ENCODE measurements at places on chromosomes 3 and 15.

DNA sequence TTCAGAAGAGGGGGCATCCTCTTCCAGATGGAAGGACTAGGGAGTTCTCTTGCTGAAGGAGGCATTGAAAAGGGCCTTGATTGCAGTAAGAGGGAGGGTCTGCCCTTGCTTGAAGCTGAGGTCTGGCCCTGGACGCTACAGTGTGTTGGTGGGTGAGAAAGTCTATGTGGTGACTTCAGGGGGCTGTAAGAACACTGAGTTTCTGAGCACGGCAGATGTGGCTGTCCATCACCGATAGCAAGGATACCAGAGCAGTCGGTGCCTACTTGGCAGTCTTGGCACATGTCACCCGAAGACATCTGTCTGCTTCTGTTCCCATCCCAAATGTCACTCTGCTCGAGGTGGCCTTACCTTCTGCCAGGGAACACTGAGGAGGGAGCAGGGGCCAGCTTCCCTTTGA, 631.1 kb upstream of the CFAP20DC start:
- no peak for DNase-seq

DNA sequence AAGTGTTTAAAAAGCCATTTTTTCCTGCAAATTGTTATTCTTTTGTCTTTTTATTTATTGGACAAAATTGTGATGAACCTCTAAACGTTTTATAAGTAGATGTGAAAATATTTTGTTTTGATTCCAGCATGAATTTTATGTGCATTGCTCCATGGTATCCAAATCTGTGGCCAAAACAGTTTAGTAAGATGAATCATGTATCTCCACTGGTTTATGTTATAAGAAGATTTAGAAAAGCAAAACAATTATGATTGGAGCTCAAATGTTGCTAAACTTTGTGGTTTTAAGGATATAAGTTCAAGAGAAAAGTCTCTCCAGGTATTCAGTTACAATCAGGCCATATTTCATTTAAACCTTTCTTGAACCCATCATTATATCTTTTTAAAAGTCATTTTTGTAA, 80.9 kb downstream of the NECTIN3 start:
- DNase-seq: no peak

DNA sequence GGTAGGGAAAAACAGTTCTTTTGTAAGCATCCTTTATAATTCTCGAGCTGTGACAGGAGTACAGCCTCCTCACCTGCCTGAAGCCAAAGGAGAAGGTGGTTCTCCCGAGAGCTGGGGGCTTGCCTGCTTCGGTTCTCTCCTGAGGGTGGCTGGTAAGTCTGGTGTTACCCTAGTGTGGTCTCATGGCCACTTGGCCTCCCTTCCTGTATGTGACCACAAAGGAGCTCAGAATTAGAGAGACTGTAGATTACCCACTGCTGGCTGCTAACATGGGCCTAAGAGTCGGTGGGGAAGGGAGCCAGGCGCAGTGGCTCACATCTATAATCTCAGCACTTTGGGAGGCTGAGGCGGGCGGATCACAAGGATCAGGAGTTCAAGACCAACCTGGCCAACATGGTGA, 12.6 kb downstream of the PDHB start:
- no peak for DNase-seq

GRCh38 chr3:71524672-71525071, 58.9 kb downstream of the FOXP1 start:
- DNase-seq: peak; percentile 48

GRCh38 chr3:45560281-45560971, 34.1 kb upstream of the LIMD1 start:
- no peak for DNase-seq

DNA sequence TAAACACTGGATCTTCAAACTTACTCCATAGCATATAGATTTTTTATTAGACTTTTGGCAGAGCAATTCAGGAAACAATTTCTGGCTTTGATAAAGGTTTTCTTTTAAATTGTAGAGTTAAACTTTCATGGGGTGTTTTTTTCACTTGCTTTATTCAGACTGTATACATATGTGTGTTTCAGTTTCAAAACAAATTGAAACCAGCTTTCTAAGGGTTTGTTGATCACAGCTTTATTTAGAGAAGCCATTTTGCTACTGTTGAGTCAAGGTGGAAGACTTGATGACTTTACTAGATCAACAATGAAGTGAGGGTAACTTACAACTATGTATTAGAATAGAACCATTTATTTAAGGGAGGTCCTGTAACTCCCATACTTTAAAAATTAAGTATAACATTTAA, 6.2 kb downstream of the UBE2E1 start:
- no peak for DNase-seq

DNA sequence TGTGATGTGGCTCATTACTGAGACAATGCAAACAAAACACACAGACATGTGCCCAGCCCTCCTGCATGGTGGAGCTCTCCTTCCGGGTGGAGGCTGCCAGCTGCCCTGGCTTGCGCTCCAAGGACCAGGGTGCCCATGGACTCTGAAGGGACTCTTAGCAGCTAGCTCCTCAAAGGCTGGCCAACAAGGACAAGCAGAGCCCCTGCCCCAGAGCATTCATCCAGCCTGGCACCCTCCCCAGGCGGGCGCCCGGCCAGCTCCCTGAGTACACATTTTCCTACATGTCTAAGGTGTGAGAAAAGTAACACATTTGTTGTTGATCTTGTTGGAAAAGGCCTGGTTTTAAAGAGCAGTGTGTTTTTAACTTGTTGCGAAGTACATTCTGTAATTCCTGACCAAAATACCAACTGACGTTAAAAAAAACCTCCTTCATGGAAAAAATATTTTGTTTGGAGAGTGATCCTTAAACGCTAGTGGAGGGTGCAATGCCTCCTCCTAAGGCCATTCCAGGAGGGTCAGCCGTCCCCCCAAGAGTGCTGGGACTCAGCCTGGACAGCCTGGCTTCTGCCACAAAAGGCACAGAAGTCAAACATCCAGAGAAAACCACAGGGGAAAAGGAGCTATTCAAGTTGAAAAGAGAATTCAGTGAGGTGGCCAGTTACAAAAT, 86.9 kb downstream of the KLF15 start:
- DNase-seq: no peak

DNA sequence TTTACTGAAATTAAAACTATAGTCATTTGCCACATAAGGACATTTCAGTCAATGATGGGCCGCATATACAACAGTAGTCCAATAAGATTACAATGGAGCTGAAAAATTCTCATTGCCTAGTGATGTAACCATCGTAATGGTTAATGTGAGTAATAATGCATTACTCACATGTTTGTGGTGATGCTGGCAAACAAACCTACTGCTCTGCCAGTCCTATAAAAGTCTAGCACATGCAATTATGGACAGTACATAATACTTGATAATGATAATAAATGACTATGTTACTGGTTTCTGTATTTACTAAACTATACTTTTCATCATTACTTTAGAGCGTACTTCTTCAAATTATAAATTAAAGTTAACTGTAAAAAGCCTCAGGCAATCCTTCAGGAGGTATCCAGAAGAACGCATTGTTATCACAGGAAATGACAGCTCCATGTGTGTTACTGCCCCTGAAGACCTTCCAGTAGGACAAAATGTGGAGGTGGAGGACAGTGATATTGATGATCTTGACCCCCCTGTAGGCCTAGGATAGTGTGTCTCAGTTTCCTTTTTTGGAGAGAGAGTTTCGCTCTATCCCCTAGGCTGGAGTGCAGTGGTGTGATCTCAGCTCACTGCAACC, 102.7 kb downstream of the ATP1B3 start:
- no peak for DNase-seq

GRCh38 chr15:50261981-50262380, 3.5 kb downstream of the HDC start:
- DNase-seq: no peak

- DNase-seq: no peak
Measured at GRCh38 chr3:109081746-109082510, 36.0 kb downstream of the MORC1 start.

DNA sequence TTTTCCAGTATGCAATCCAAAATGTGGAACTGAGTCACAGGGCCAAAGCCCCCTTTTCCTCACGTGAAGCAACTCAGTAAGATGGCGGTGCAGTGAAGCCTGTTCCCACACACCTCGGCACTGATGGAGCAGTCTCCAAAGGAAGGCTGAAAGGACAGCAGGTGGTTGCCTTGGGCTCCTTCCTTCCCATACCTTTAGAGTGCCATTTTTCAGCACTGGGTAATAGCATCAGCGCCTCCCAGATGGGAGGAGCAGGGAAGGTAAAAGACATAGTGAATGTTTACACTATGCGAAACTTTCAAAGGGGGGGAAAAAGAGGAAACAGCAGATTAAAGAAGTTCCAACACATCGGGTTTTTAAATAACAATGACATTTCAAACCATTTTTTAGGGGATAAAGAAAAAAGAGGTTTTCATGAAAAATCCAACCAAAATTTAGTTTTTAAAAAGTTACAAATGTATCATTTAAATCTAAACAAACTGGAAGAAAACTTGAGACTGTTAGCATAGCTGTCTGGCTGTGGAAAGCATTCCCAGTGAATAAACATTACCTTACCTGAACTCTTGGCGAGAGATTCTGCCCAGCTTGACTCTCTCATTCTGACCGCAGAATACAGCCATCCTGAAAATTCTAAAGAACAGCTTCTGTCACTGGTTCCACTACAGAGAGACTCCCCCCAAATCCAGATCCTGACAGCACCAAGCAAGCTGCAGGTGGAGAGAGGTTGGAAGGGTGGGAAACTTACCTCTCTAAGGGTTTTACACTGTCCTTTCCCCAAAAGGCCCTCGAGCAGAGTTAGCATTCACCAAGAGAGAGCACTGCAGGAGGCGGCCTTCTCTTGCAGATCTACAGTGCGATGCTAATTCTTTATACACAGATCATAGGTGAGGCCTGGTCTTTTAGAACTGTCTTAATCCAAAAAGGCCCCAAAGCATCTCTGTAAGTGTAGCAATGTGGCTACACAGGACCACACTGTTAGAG, 32.6 kb downstream of the ABCC5 start:
- DNase-seq: no peak

DNA sequence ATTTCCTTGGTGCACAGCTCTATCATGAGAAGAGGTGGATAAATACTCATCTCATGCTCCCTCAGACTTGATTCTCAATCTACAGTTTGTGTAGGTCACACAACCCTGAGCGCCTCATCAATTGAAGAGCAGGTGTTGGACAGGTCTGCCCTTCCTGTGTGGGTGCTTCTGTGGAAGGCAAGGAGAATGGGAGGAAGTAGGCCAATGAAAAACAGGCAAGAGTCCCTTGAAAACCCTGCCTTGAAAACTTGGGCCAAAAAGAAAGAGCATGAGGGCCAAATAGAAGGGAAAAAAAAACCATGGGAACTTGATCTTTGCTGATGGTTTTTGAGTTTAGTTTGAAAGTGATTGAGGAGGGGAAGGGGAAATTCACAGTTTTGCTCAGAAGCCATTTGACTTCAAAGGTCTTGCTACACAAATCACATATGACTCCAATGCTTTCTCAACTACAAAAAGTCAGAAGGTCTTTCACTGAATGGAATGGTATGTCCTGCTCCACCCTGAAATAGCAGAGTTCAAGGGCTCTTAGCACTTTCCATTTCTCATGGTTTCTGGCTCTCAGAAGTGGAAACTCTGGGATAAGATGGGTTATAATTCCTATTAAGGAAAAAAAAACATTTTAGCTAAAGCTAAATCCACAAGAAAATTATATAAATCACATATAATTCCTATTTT, 37.2 kb upstream of the TM4SF1 start:
- no peak for DNase-seq

- no peak for DNase-seq
Measured at GRCh38 chr3:37279236-37279635, 104.9 kb upstream of the LRRFIP2 start.

DNA sequence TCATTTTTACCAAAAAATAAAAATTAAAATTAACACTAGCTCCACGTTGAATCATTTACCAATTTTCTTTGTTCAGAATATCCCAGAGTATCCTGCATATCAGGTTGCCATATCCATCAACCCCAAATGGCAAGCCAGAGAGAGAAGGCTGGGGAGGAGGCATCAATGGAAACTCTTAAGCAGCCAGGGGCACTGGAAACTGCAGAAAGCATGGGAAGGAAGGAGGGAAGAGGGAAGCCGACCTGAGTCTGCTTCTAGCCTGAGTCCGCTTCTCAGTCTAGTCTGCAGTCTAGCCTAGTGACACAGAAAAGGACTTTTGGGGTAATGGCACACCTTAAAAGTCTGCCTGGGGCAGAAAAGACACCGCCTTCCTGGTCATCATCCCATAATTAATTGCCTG, 1.6 kb upstream of the MTHFS start:
- DNase-seq: no peak

- no peak for DNase-seq
Measured at GRCh38 chr15:31489801-31490646, 163.4 kb downstream of the KLF13 start.

DNA sequence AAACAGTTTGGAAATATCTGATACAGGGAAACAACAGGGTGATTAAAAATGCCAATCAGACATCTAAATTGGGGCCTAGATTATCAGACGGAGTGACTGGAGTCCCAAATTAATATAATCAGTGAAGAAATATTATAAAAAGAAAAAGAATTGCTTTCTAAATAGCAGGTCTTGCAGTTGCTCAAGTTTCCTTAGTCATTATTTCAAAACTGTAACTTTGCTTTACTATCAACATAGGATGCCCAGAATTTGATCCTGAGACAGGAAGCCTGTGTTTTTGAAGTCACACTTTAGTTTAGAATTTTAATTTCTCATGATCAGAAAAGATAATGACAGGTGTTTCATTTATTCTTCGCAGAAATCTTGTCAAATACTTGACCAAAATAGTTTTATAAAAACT, 105.9 kb downstream of the IL1RAP start:
- DNase-seq: no peak

- no peak for DNase-seq
Measured at GRCh38 chr3:114379266-114379665, 85.4 kb downstream of the TIGIT start.

DNA sequence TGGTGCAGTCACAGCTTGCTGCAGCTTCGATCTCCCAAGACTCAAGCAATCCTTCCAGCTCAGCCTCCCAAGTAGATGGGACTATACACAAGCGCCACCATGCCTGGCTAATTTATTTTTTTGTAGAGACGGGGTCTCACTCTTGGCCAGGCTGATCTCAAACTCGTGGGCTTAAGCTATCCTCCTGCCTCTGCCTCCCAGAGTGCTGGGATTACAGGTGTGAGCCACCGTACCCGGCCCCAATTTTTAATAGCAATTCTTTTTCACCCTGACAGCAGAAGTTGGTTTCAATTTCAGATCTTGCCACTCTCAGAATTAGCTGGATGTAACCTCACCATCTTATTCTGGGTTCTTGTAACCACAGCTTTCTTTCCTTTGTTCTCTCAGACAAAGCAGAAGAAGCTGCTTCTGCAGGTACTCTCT, 64.8 kb downstream of the TRIM71 start:
- DNase-seq: no peak

GRCh38 chr3:20055020-20055775, 15.0 kb downstream of the KAT2B start:
- DNase-seq: no peak

GRCh38 chr3:68234076-68234780, 579.8 kb upstream of the SUCLG2 start:
- no peak for DNase-seq

GRCh38 chr15:84648539-84648938, 5.5 kb downstream of the WDR73 start:
- no peak for DNase-seq

DNA sequence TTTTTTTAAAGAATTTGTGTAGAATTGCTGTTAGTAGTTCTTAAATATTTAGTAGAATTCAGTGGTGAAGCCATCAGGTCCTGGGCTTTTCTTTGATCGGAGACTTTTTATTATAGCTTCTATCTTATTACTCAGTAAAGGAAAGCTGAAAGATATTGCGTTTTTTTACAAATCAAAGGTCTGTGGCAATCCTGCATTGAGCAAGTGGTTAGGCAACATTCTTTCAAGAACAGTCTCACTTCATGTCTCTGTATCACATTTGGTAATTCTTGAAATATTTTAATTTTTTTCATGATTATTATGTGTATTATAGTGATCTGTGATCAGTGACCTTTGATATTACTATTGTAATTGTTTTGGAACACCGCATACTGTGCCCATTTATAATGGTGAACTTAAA, 140.8 kb downstream of the UNC13C start:
- no peak for DNase-seq
